A549 treated with ZK216348 at 1 μM for 4 hours (cell line): ENCODE measurements at places on chromosomes 2 and 18. TPM values are rescaled to one million over a fixed set of nuclear protein-coding genes. Genes with fewer than 3 reads are reported as not detected.

The LRP1B gene
- 0.02 to 0.09 TPM in 2 of 5 replicates, not detected in the others for total RNA-seq

The ALK gene
- not detected in 5 replicates for total RNA-seq

The MATN3 gene
- 9.8 to 16.8 TPM (median 14.4 TPM) in 5 replicates for total RNA-seq

The GPR75 gene
- 1.5 to 2.3 TPM (median 1.9 TPM) in 5 replicates for total RNA-seq

The ALPP gene
- total RNA-seq, result 2.4 to 3.3 TPM (median 2.7 TPM) in 5 replicates

The CXCR2 gene
- not detected in 5 replicates for total RNA-seq
